Esophagus muscularis mucosa (tissue), 4 donors: ENCODE measurements at places on chromosomes 1 and 21. TPM values are rescaled to one million over a fixed set of nuclear protein-coding genes. Genes with fewer than 3 reads are reported as not detected.
A peak's percentile ranks its signal among the peaks of the same experiment; 100 is the strongest.

DNA sequence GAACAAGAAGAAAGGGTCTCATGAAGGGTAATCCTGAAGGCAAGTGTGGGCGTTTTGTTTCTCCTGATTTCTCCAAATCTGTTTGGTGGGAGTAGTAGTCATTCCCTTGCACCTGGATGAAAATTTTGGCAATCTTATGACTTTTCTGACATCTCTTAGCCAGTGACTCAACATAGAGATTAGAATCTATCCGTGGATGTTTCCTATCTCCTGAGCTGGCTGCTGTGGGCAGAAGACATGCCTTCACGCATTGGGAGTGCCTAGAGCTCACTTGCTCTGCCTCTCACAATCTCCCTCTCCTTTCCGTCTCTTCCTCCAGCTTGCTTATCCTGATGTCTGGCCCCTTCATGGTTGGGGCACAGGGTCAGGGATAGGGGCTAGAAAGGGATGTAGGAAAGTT lies 174.2 kb upstream of the NFIA start:
- no peak overlapping the region for H3K4me3 ChIP-seq
- no peaks in the 10 kb centered on the region for H3K27me3 ChIP-seq
- no peak overlapping the region for H3K27ac ChIP-seq
- H3K36me3 ChIP-seq: no peaks in the 10 kb centered on the region
- DNase-seq: no peak

DNA sequence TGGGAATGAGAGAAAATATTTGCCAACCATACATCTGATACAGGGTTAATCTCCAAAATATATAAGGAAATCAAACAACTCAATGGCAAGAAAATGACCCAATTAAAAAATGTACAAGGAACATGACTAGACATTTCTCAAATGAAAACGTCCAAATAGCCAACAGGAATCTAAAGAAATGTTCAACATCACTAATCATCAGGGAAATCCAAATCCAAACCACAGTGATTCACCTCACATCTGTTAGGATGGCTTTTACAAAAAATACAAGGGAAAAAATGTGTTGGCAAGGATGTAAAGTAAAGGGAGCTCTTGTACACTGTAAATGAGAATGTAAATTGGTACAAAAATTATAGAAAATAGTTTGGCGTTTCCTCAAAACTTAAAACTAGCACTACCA lies 54.7 kb upstream of the ZRANB2 start:
- H3K27me3 ChIP-seq: no peaks in the 10 kb centered on the region
- H3K4me3 ChIP-seq: no peak overlapping the region

- no peak overlapping the region for H3K4me3 ChIP-seq
- no peaks in the 10 kb centered on the region for H3K27me3 ChIP-seq
- H3K36me3 ChIP-seq: no peaks in the 10 kb centered on the region
- DNase-seq: no peak
Measured at GRCh38 chr1:176987016-176987415, 177.5 kb downstream of the ASTN1 start.

GRCh38 chr1:160122978-160123495 lies 7.5 kb downstream of the ATP1A2 start:
- H3K4me3 ChIP-seq: no peak overlapping the region
- peaks cover 9% of the 10 kb centered on the region for H3K36me3 ChIP-seq
- no peak for DNase-seq
- H3K27me3 ChIP-seq: no peaks in the 10 kb centered on the region

DNA sequence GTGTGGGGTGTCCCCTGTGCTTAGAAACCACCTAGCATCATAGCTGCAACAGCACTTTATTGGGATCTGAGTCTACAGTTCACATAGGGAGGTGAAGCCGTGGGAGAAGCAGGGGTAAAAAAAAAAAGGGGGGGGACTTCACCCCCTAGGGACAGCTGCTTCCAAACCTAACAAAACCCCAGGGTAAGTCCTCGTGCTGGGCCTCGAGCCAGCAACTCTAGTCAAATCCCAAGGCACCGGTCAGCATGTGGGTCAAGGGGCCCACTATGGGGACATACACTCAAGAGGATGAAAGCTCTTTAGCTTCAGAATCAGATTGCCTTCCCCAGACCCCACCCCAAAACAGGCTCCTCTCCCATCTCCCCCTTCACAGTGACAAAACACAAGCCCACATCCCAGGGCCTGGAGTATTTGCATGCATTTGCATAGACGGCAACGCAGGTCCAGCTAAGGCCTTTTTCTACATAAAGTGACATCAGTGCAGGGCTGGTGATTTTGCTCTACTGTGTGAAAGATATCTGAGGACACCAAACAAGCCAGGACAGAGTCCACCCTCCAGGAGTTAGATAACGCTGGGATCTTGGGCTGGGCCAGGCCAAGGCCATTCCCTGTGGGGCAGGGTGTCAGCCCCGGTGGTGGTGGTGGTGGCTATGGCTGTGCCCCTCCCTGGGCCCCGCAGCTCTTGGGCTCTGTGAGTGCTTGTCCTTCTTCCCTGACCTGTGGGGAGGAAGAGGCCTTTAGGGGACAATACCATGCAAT lies 8.1 kb upstream of the PMVK start:
- H3K36me3 ChIP-seq: peaks cover 23% of the 10 kb centered on the region
- no peaks in the 10 kb centered on the region for H3K27me3 ChIP-seq
- H3K27ac ChIP-seq: peak overlapping the region; percentile 58
- DNase-seq: no peak
- H3K4me3 ChIP-seq: no peak overlapping the region

Gene OR6N1
- not detected for total RNA-seq

Gene ZFP69B
- 0.83 TPM for total RNA-seq

Gene TFAP2E
- total RNA-seq: 0.71 TPM

Gene RAP1GAP
- 0.71 TPM for total RNA-seq

Gene LMX1A
- total RNA-seq: 0.33 TPM
